ENCODE measurements at places on chromosomes 1 and 21.

GRCh38 chr1:164633997-164634396, 75.0 kb downstream of the PBX1 start:
- DNase-seq, result no peak

DNA sequence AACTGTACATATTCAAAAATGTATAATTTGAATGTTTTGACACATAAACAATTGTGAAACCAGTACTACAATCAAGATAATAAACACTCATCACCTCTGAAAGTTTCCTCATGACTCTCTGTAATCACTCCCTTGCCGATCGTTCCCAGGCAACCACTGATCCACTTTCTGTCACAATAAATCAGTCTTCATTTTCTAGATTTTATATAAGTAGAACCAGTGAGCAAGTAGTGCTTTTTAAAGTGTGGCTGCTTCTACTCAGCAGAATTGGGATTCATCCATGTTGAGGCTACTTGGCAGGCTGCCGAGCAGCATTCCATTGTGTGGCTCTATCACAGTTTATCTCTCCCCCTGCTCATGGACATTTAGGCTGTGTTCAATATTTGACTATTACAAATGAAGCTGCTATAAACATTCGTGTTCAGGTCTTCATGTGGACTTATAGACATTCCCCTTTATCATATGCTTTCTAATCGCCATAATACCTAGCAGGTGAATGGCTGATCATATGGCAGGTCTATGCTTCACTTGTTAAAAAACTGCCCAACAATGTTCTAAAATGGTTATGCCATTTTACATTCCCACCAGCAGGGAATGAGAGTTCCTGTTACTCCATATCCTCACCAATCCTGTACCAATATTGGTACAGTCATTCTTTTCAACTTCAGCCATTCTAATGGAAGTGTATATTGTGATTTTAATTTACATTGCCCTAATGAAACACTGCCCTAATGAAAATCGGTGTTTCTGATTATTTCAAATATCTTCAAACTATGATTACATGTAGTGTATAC, 20.5 kb downstream of the TEX38 start:
- no peak for DNase-seq

DNA sequence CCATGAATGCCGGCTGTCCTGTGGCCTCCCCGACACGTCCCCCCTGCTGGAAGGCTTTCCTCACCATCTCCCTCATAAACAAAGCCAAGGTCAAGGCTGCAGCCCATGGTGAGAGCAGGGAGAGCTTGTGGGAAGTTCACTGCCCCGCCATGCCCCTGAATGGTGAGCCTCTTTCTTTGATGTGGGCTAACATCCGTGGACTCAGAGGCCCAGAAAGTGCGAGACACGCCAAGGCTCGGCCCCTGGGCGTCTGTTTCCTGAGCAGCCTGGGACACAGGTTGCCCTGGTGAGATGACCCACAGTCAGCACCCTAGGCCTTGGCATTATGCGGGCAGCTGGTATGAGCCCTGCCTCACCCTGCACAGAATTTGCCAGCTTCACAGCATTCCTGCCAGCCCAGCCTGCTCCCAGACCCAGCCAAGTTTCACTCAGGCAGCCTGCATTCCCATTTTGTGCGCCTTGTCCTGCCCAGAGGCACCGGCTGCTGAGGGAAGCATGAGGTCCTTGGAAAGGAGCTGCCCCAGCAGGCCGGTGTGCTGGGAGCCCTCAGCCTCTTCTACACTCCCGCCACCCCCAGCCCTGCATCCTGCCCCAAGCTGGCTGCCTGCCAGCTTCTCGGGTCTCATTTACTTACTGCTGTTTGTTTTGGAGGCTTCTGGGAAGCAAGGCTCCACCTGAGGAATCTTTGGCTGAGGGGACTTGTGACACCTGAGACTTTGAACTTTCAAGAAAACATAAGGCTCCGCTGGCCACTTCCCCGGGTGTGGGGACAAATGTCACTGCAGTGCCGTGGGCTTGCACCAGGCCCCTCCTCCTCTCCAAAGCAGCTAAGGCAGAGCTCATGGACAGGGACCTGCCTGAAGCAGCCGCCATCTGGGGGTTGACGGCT, 31.9 kb downstream of the NEK2 start:
- DNase-seq, result peak; percentile 14

- DNase-seq, result no peak
Measured at GRCh38 chr1:1620433-1621139, 5.3 kb downstream of the MIB2 start.

GRCh38 chr1:2050461-2050792, 216 bp downstream of the PRKCZ start:
- peak; percentile 28 for DNase-seq

GRCh38 chr1:241990040-241990439, 8.9 kb downstream of the MAP1LC3C start:
- no peak for DNase-seq

DNA sequence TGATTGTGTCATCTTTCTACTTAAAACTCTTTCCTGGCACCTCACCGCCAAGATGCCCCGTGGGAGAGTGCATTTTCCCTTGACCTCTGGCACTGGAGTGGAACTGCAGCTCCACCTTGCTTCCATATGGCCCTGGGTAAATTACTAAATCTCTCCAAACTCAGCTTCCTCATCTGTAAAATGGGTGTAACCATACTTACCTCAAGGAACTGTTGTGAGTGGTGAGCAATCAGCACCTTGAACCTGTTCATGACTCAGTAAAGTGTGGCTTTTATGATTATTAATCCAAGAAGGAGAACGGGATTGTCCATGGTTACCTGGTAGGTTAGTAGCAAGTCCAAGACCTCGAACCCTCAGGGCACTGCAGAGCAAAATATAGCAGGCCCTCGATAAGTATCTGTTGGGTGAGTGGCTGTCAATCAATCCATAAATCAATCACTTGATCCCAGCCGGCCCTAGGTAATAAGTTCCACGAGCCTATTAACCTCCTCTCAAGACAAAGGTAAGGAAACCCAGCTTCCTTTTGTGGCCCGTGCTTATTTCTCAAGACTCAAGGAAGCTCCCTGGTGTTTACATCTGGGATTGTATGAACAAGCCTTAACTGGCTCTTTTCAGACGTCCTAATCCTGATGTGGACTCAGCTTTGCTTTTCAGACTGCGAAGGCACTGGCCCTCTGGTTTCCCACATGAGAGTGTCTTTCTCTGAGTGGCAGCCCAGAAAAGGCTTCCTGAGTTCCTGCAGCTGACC, 114.0 kb upstream of the GJB5 start:
- no peak for DNase-seq

- peak; percentile 60 for DNase-seq
Measured at GRCh38 chr1:175188936-175189335, 3.6 kb downstream of the KIAA0040 start.

DNA sequence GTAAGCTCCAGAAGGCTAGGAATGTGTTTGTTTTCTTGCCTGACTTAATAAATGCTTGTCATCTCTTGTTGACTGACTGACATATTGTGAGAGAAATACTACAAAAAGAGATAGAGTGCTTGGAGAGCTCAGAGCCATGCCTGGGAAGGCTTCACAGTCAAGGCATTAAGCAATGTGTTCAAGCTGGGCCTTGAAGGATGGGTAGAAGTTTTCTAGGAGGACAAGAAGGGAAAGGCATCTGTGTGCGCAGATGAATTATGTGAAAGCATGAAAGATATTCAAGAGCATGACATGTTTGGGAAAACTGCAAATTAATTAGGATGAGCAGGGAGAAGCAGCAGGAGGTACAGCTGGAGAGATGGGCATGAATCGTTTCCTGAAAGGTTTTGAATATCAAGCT, 5.6 kb downstream of the SLAMF8 start:
- no peak for DNase-seq

DNA sequence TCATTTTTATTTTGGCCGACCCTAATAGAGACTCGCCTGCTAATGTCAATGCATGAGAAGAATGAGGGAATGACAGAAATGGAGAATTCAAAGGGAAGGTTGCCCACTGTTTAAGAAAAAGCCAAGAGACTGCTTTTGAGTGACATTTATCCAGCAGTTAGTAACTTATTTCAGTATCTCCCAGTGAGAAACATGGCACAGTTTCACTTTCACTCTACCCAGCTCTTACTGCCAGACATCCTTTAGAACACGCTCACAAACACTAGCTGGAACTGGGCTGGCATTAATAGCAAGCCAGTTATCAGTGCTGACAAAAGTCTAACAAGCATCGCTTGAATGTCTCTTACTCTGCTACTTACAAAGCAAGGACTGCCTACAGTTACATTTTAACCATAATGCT, 8.5 kb downstream of the GGPS1 start:
- DNase-seq, result no peak

DNA sequence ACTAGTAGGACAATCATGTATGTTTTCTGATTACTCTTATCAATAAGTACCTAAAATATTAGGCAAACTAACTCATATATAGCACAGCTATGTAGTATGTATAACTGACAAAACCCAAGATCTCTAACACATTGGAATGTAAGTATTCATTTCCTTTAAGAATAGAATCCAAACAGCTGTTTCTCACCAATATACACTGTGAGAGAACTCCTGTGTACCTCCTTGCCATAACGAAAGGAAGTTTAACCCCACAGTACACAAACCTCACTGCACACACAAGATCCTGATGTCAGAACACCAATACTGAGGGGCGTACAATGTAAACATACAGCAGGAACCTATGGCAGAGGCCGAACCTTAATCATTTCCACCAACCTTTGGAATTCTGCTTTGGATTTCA, 113.0 kb downstream of the SMYD3 start:
- no peak for DNase-seq

DNA sequence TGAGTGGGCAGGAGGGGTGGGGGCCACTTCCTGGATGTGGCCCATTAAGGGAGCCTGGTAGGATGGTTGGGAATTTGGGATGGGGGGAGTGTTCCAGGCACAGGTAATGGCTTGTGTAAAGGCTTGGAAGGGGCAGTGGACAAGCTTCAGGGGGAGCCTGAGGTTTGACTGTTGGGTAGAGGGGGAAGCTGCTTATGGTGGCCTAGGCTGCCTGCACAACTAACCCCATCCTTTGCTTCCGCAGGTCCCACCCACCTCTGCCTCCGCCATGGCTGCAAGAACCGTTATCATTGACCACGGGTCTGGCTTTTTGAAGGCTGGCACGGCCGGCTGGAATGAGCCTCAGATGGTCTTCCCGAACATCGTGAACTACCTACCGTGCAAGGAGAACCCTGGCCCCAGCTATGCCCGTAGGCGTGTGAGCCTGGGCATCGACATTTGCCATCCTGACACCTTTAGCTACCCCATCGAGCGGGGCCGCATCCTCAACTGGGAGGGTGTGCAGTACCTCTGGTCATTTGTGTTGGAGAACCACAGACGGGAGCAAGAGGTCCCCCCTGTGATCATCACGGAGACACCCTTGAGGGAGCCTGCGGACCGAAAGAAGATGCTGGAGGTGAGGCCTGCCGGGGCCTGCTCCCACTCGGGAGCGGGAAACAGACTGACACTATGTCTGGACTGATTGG, 67.8 kb downstream of the ACTL8 start:
- DNase-seq, result no peak

DNA sequence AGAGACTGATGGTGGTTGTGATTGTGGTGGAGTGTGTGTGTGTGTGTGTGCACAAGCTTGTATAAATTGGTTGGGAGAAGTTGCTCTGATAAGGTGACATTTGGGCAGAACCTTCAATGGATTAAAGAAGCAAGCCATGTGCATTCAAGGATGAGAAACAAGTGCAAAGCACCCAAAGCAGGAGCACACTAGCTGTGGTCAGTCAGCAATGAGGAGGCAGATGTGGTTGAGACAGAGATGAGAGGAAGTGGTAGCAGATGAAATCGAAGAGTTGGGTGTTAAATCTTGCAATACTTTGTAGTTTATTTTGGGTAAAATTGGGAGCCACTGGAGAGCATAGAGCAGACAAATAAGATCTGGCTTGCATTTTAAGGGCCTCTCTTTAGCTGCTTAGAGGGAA, 4.4 kb upstream of the PGBD5 start:
- no peak for DNase-seq

GRCh38 chr1:24693827-24694379, 50.8 kb downstream of the SRRM1 start:
- DNase-seq, result no peak

DNA sequence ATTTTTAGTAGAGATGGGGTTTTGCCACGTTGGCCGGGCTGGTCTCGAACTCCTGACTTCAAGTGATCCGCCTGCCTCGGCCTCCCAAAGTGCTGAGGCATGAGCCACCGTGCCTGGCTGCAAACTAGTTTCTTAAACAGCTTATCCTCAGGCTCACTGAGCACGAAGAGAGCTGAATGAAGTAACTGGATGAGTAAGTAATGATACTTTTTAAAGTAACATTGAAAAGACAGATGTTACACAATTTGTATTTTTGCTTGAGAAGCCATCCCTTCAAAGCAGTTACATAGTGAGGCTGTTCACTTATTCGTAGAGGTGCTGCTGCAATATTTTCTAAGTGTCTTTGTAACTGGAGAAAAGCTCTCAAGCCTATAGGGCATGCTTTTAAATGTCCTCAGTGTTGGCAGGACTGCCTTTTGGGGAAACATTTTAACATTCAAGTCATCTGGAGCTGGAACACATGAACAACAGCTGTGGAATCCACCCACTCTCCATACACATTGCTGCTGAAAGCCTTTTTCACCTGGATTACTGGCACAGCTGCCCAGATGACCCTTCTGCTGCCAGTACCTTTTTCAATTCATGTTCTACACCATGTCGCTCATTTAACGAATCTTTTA, 2.7 kb upstream of the YBX1 start:
- no peak for DNase-seq

GRCh38 chr1:54300401-54300800, 100.4 kb downstream of the MRPL37 start:
- no peak for DNase-seq

- DNase-seq, result no peak
Measured at GRCh38 chr1:117467336-117467735, 100.1 kb downstream of the MAN1A2 start.

GRCh38 chr21:38645282-38645681, 147.0 kb upstream of the ERG start:
- no peak for DNase-seq

DNA sequence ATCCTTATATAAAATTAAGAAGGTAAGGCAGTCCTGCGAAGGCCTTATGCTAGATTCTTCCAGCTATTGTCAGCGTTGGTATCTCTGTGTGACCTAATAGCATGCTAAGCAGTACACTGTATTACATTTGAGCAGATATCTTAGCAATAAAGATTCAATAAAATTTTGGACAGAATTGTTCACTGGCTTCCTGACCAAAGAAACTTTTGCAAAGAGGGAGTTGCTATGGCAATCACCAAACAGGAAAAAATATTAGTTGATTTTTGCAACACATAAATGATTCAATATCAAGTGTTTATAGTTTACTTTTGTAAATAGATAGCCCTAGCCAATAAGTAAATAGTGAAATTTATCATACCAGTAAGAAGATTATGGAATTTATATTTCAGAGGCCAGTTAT, 31.0 kb upstream of the PLEKHO1 start:
- no peak for DNase-seq

DNA sequence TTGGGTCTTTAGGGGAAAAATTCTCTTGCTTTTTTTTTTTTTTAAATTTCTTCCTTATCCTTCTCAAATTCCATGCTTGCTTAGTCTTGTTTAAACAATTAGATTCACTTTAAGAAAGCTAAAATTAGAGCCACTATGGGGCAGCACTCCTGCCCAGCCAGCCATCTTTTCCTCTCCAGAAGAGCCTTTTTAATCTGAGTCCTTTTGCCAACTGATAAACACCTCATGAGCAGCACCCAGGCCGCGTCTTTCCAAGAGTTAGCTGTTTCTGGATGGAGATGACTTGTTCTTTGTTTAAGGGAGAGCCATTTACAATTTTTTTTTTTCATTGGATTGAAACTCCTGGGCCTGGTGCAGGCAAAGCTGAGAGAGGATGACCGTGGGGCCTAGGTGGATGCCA, 53.3 kb upstream of the TSPAN2 start:
- DNase-seq, result no peak

All from activated CD4-positive, alpha-beta T cell treated with anti-CD3 and anti-CD28 coated beads, Interleukin-2, amount 50 U/mL, for 48 hours (primary cell).